ENCODE measurements at places on chromosomes 11 and 22. TPM values are rescaled to one million over a fixed set of nuclear protein-coding genes. Genes with fewer than 3 reads are reported as not detected.

The SLC22A9 gene
- not detected for total RNA-seq

The HMBS gene
- 4.1 TPM for total RNA-seq

The TENM4 gene
- 12.6 TPM for total RNA-seq

The MIAT gene
- 0.94 TPM for total RNA-seq

The CAPN1 gene
- 94.9 TPM for total RNA-seq

The HEPACAM gene
- total RNA-seq = not detected

The CREB3L1 gene
- total RNA-seq = 19.9 TPM

The BAIAP2L2 gene
- total RNA-seq = 1.1 TPM

The MAJIN gene
- not detected for total RNA-seq

The MOGAT2 gene
- not detected for total RNA-seq

The NLRP6 gene
- not detected for total RNA-seq

The CDC42EP1 gene
- total RNA-seq = 3.2 TPM

The ACR gene
- not detected for total RNA-seq

The MMP8 gene
- total RNA-seq = not detected

The PLAAT5 gene
- not detected for total RNA-seq

The PIK3IP1 gene
- 42.7 TPM for total RNA-seq

The OLFML1 gene
- total RNA-seq = 0.15 TPM

The ARL14EP gene
- total RNA-seq = 18.0 TPM

The GPHA2 gene
- not detected for total RNA-seq

The APLNR gene
- 0.35 TPM for total RNA-seq

The RIBC2 gene
- 0.12 TPM for total RNA-seq

The MB gene
- total RNA-seq = not detected

The KRTAP5-9 gene
- total RNA-seq = not detected

The TSPAN18 gene
- total RNA-seq = 0.70 TPM

The IGLL5 gene
- total RNA-seq = not detected

The OR51I1 gene
- total RNA-seq = not detected

The SCARF2 gene
- total RNA-seq = 21.0 TPM

The LARGE1 gene
- 28.7 TPM for total RNA-seq

The GDPD4 gene
- total RNA-seq = not detected

The TMEM191B gene
- 0.60 TPM for total RNA-seq

The GLB1L2 gene
- total RNA-seq = 0.23 TPM

The KCNJ11 gene
- total RNA-seq = not detected

The OR52N4 gene
- not detected for total RNA-seq

The TUBA8 gene
- 0.75 TPM for total RNA-seq

The LDLRAD3 gene
- total RNA-seq = 24.7 TPM

The KDM4D gene
- 0.60 TPM for total RNA-seq

The GGT5 gene
- total RNA-seq = 5.1 TPM

The PICALM gene
- 278 TPM for total RNA-seq

The SGSM1 gene
- total RNA-seq = under 0.01 TPM

The TP53I11 gene
- 17.3 TPM for total RNA-seq

The SOX6 gene
- total RNA-seq = 8.0 TPM

The SLC22A25 gene
- total RNA-seq = not detected

The DNAJB7 gene
- total RNA-seq = not detected

The THY1 gene
- total RNA-seq = 7.3 TPM

The CNTF gene
- total RNA-seq = 0.90 TPM

The HDAC10 gene
- total RNA-seq = 30.0 TPM

The APOL4 gene
- 2.4 TPM for total RNA-seq

The MS4A6E gene
- total RNA-seq = not detected

The SHANK2 gene
- 0.30 TPM for total RNA-seq

The DCDC1 gene
- total RNA-seq = 0.08 TPM
